ENCODE measurements at places on chromosomes 2 and 18.

- DNase-seq: no peak
Measured at GRCh38 chr18:34411952-34412351, 187.2 kb upstream of the NOL4 start.

- DNase-seq: no peak
Measured at GRCh38 chr2:241950413-241951315, 81.1 kb downstream of the RTP5 start.

- no peak for DNase-seq
Measured at GRCh38 chr18:44826418-44827259, 146.0 kb downstream of the SETBP1 start.

GRCh38 chr2:42060718-42061619 is 13.1 kb downstream of the PKDCC start:
- DNase-seq: no peak

DNA sequence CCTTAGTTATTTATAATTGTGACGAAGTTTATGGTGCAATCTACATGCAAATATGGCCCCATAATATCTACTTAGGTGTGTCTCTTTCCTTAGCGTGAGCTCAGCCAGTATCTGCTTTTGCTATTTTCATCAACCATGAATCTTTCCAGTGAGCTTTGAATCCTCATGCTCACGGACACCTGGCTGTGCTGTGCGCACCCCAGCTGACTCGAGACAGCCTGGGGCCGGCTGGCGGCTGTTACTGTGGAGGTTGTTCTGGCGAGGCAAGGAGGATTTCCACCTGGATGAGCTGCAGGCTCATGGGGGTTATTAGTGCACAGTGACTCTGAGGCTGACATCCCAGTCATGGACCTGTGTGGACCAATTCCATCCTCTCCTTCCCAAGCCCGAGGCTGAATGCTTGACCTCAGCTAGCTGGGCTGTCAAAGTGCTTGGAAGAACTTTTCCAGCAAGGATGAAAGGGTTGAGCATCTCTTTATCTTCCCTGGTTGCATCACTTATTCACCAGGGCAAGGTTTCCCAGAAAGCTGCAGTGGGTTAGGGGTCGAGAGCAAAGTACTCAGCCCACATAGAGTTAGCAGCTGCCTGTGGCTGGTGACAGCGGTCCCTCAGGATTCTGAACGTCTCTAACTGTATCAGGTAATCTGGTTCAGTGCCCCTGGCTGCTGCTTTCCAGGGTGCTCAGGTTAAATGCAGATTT is 141.7 kb downstream of the ARL4C start:
- DNase-seq: no peak

- no peak for DNase-seq
Measured at GRCh38 chr18:4060427-4061281, 394.5 kb downstream of the DLGAP1 start.
